ENCODE measurements at places on chromosomes 13 and 19.
A peak's percentile ranks its signal among the peaks of the same experiment; 100 is the strongest.

- DNase-seq, result no peak
These were observed 90.6 kb downstream of the SPRY2 start for GRCh38 chr13:80250213-80250810.

DNA sequence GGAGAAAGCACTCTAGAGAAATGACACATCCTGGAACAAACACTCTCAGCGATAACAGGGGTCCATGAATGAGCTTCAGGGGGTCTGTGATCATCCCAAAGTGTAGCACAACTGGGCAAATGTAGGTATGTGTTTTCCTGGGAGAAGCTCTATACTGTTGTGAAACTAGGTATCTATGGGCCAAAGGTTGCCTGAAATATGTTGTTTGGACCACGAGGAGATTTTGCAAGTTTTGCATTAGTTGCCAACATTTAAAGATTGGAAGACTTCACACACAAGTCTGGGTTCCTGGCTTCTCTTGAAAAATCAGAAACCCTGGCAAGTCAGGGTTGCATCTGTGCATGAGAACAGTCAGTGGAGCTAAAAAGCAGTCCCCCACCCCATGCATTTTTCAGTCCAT lies 26.7 kb upstream of the POU2F2 start:
- no peak for DNase-seq

DNA sequence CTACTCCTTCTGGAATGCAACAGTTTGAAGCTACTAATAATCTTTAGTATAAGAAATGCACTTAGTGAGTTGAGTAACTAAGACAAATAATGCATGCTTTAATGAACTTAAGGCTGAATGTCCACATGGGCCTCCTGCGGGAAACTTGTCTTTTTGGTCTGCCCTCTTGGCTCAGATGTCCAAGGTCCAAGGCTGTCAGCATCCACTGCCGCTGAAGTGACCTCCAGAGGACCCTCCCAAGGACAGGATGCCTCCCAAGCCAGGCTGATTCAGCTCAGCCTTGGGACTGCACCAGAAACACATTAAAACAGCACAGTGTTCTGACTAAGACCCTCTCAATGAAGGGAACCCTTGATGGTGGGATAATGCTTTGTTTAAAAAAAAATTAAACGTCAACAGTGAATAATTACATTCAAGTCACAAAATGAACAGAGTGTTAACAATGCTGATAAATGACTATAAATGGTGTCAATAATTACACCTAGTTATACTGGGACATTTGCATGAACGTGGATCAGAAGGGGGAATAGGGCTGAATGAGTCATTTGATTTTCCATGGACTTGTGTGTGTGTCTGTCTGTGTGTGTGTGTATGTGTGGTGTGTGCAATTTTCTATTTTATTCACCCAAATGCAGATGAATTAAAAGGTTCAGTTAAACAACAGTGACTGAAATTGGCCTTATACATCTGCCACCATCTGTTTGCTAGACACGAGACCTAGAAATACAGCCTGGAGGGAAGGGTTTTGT lies 150.5 kb downstream of the COL4A1 start:
- no peak for DNase-seq

GRCh38 chr13:24304620-24305019 lies 4.8 kb upstream of the C1QTNF9 start:
- no peak for DNase-seq

- no peak for DNase-seq
These were observed 54.5 kb downstream of the SPTBN4 start for GRCh38 chr19:40521276-40521675.

GRCh38 chr13:78881751-78882150 lies 222.8 kb upstream of the OBI1 start:
- DNase-seq, result no peak

GRCh38 chr13:53182724-53183123 lies 154.1 kb downstream of the OLFM4 start:
- no peak for DNase-seq

DNA sequence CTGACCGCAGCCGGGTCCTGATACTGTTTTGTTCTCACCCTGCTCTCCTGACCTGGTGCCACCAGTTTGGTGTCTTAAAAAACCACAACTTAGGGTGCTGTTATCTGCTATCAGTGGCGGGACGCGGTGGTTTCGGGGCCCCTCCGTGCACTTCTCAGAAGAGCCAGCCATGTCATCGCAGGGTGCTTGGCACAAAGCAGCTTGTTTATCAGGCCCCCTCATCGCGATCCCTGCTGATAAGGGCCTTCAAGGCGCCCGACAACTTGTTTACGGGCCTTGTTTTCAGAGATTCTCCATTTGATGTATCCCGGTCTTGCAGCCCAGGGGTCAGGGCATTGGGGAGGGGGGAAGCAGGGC lies 58.1 kb upstream of the KLF2 start:
- peak; percentile 24 for DNase-seq

DNA sequence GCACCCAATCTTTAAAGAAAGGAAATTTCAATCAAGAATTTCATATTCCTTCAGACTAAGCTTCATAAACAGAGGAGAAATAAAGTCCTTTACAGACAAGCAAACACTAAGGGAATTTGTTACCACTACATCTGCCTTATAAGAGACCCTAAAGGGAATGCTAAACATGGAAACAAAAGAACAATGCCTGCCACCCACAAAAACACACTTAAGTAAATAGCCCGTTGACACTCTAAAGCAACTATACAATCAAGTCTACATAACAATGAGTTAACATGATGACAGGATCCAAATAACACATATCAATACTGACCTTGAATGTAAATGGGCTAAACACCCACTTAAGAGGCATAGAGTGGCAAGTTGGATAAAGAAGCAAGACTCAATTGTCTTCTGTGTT lies 1056.9 kb upstream of the ATXN8OS start:
- DNase-seq, result no peak

GRCh38 chr13:76769271-76769791 lies 116.9 kb downstream of the KCTD12 start:
- no peak for DNase-seq

DNA sequence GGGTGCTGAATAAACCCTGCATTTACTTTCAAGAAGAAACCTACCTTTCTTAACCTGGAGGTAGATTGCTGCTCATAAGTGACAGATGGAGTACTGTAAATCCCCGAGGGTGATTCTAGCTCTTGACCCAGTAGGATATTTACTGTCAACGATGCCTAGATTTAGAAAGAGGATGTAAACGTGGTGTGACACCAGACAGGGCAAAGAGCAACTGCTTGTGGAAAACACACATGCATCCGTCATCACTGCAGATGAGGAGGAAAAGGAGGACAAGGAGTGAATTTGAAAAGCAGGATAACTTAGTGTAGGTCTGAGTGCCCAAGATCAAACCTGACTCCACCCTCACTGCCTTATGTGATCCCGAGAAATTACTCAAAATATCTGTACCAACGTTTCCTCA lies 9.8 kb upstream of the CLN5 start:
- no peak for DNase-seq

DNA sequence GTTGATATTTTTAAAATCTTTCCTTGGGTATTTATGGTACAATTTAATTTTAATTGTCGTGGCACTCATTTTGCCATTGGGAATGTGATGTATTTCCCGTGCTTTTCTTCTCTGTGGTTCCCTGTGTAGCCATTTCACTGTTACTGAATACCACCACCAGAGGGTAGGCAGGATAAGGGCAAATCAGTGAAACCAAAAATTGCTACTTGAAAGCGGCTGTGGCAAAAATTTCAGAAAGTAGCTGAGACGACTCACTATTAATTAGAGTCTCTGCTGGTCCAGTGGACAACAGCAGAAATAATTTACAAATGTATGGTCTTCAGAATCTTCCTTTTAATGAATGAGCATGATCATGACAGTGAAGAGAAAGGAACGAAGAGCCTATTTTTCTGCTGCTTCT lies 34.4 kb upstream of the MIR17HG start:
- no peak for DNase-seq

DNA sequence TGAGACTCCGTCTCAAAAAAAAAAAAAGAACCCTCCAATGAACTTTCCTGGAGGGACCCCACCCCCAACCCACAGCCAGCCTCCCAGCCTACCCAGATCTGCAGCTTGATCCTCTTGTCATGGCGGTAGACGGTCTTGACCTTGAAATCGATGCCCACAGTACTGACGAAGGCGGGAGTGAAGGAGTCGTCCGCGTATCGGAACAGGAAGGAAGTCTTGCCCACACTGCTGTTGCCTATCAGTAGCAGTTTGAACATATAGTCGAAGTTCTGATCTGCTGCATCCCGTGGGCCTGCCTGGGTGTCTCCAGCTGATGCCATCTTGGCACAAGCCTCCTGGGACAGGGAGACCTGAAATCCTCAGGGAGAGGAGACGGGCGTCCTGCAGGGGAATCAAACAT lies 2.4 kb downstream of the RAB3D start:
- DNase-seq, result no peak

DNA sequence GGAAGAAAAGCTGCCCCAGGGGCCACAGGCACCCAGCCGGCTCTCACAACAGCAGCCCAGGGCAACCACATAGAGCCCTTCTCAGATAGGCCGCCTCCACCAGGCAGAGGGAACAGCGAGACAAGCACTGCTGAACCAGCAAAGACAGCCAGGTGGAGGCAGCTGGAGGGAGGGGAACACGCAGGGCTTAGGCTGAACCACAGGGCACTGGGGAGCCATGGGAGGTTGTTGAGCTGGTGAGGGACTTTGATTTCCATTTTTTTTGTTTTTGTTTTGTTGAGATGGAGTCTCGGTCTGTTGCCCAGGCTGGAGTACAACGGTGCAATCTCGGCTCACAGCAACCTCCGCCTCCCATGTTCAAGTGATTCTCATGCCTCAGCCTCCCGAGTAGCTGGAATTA lies 3.5 kb downstream of the GAMT start:
- DNase-seq, result no peak

GRCh38 chr19:7701654-7702457 lies at the start of gene FCER2:
Gene FCER2 (minus strand): TSS chr19:7702131. CDS start chr19:7699760, 2,371 bp downstream.
- no peak for DNase-seq

DNA sequence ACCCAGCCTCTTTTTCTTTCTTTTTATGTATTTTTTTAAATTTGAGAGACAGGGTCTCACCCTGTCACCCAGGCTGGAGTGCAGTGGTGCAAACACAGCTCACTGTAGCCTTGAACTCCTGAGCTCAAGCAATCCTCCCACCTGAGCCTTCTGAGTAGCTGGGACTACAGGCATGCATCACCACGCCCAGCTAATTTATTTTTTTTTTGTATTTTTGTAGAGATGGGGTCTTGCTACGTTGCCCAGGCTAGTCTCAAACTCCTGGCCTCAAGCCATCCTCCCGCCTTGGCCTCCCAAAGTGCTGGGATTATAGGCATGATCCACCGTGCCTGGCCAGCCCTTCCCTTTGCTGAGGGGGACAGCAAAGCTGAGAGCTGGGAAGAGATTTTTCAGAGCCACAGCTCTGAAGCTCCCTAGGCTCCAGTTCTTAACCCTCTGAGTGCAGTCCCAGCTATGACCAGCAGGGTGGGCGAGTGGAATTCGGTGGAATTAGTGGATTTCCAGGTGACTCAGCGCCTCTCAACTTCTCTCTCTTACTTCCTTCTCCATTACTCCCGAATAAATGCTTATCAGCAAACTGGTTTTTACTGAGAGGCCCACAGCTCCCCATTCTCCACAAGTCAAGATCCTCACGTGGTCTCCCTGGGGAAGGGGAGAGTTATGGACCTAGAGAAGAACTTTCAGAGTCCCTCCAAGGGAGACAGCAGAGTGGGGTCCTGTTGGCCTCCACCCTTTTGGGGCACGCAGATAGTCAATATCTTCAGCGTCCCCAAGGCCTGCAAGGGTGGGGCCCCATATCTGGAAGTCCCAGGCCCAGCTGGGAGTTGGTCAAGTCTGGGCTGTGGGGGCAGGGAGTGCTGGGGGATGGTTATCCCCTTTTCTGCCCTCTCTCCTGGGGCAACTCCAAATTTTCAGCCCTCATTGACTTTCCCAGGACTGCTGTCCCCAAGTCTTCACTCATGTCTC lies 1.2 kb downstream of the BLVRB start:
- peak; percentile 58 for DNase-seq

- DNase-seq, result no peak
These were observed 1.6 kb downstream of the ZNF415 start for GRCh38 chr19:53131085-53131590.

DNA sequence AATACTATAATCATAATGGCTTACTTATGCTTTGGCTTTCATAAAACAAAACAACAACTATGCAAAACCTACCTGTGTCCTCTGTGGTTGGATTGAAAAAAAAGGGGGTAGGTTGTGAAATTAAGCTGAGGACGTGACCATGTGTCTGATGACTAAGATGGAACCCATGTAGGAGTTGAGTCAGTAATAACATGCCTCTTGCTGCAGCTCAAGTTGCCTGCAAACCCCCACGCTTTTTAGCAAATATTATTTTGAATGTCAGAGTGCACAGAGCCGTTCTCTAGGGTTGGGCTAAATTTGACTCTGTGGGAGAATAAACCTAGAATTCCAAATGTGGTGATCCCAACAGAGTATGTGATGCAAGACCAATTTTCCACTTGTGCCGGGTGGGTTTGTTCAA lies 209.3 kb downstream of the KCNRG start:
- no peak for DNase-seq

DNA sequence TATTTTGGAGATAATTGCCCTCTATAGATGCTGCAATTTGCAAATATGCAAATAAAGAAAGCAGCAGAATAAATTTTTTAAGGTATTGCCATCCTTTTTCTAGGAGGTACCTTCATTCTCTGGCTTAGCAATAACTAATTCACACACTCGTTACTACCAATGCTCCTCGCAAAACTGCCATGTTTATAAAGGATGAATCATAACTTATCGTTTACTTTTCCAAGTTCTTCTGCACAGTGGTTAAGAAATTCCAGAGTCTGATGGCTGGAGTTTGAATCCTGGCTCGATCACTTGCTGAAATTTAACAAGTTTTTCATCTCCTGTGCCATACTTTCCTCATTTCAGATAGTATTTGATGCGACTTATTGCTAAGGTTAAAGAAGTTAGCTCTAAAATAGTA lies 708.6 kb upstream of the KLHL1 start:
- no peak for DNase-seq

DNA sequence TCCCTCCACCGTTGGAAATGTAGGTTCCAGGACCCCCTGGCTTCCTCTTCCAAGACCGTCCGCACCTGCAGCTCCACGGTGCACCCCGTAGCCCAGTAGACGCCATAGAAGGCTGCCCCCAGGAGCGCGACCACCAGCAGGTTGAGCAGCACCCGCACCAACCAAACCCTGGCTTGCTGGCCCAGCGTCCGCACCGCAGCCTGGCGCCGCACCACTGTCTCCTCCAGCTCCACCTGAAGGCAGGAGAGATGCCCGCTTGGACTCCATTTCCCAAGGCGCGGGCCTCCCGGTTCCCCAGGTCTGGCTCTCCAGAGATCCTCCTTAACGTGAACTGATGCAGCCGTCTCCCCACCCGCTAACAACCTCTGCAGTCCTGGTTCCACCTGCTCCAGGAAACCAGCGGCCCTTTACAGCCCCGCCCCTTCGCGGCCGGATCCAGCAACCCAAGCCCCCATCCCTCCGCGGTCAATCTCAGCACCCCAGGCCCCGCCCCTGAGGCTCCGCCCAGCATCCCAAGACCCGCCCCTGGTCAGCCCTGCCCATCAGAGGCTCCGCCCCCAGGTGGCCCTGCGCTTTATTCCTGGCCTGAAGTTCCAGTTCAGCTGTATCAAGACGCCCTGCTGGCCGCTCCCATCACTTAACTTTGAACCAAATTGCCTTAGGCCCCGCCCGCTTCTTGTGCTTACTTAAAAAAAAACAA lies 5.0 kb upstream of the LENG1 start:
- peak; percentile 26 for DNase-seq

GRCh38 chr19:11137542-11138384 lies 17.8 kb downstream of the SPC24 start:
- DNase-seq, result peak; percentile 22

- DNase-seq, result peak; percentile 17
These were observed 5.8 kb upstream of the ONECUT3 start for GRCh38 chr19:1747285-1748114.

- DNase-seq, result no peak
These were observed 19.2 kb downstream of the SIGLEC8 start for GRCh38 chr19:51439021-51439465.

Data from activated CD4-positive, alpha-beta T cell treated with anti-CD3 and anti-CD28 coated beads for 1 hour (primary cell).